ENCODE measurements at places on chromosomes 2 and 18.

DNA sequence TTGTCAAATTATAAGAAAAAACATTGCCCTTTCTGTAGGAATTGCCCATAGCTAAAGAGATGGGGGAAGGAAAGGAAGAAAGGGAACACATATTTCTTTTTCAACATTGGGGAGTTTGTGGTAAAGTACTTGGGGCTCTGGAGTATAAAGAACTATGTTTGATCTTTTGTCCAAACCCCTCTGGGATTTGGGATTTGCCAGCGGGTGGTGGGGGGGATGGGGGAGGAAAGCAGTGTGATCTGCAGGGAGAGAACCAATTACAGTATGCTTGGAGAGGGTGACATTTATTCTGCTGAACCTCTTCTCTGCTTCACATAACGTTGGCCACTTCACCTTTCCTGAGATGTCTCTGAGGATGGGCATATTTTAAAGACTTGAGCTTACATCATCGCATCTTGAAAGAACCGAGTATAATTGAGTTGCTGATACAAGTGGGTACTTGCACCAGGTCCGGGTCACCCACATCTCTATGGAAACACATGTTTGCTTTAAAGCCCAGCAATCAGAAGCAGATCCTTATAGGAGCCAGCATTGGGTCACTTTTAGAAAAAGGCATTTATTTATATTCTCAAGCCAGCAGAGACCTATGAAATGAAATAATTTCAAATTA lies 73.1 kb downstream of the SPATS2L start:
- no peak for DNase-seq

GRCh38 chr18:11408555-11409065 lies 200.8 kb upstream of the SLC35G4 start:
- no peak for DNase-seq

GRCh38 chr2:112081262-112081661 lies 26.2 kb downstream of the TMEM87B start:
- no peak for DNase-seq

GRCh38 chr2:206801418-206802189 lies 36.2 kb downstream of the FASTKD2 start:
- DNase-seq: no peak

DNA sequence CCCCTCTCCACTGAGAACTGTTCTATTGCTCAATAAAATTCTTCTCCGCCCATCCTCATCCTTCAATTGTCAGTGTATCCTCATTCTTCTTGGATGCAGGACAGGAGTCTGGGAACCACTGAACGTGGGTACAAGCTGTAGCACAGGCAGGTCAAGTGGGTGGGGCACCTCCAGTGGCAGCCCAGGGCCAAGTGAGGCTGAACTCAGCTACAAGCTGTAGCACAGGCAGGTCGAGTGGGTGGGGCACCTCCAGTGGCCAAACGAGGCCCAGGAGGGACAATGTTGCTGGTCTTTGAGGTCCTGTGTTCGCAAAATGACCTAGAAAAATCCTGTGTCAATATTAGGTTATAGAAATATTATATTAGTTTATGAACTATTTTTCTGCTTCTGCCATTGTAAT lies 352.0 kb downstream of the TMX3 start:
- DNase-seq: no peak

GRCh38 chr2:174086708-174087107 lies 121.5 kb upstream of the SP3 start:
- DNase-seq: no peak

GRCh38 chr2:190505696-190506095 lies 28.8 kb downstream of the NEMP2 start:
- DNase-seq: no peak

DNA sequence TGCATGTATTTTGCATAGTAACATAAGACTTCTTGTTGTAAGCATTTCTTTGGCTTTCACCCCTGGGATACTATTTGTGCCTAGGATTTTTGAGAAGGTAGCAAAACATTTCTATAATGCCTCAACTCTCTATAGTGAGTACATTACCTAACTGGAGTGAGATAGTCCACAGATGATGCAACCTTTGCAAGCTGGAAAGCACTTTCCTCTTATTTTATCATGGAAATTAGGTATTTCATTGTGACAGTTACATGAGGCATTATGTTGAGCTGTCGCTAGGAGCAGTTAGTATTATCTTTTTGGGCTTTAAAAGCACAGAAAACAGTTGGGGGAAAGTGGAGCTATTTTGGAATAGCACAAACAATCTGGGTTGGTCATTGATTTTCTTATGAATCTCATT lies 786.2 kb downstream of the DCC start:
- no peak for DNase-seq

DNA sequence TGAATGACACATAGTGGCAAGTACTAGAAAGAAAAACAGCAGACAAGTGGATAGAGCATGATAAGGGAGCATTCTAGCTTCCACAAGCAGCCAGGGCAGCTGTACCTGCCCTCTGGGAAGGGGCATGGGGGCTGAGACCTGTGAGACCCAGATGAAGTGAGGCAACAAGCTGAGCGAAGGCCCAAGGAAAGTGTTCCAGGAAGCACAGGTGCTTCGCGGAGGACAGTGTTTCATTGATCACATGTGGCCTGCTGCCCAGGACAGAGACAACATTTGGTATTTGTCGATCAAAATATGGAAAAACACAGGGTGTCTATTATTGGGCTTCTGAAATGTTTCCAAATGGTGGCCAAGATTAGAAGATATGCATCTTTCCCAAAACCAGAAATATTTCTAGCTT lies 149.1 kb downstream of the ZNF516 start:
- no peak for DNase-seq

DNA sequence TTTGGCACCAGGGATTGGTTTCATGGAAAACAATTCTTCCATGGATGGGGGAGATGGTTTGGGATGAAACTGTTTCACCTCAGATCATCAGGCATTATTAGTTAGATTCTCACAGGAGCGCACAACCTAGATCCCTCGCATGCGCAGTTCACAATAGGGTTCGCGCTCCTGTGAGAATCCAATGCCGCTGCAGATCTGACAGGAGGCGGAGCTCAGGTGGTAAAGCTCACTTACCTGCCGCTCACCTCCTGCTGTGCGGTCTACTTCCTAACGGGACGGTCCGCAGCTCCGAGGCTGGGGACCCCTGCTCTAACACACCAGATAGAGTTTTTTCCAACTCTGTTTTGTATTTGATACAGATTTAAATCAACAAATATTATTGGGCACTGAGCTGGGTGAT lies 286.5 kb downstream of the MTX2 start:
- DNase-seq: no peak

GRCh38 chr18:57906852-57907251 lies 103.7 kb upstream of the ATP8B1 start:
- DNase-seq: no peak

DNA sequence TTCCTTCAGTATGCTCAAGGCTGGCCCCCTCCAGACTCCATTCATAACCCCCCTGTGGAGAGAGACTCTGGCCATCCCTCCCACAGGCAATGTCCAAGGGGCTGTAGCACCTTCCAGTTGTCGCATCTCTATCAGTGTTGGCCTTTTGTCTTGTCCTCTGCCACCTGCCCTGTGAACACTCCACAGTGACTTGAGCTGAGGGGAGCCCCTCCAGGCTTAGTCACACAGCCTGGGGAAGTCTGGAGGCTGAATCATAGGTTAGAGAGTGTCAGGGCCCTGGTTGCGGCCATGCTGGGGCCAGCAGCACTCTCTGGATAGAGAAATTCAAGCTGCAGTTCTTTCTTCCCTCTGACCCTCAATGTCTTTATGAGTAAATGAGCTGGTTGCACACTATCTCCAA lies 64.7 kb downstream of the GYPC start:
- DNase-seq: no peak

DNA sequence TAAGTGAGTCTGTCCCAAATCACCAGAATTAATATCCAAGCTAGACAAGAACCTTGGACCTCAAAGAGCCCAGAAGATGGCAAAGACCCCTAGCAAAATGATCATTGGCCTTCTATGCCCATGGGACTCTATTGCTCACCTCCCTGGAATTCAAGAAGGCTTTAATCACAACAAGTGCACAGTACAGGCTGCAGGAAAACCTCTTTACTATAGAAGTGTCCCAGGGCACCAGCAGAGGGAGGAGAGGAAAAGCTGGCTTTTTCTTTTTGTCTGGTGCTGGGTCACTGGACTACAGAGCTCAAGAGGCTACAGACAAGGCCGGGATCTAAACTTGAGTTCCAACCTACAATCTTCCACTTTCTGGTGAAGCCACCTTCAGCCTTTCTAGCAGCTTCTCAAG lies 88.3 kb upstream of the PPP1CB start:
- DNase-seq: no peak

DNA sequence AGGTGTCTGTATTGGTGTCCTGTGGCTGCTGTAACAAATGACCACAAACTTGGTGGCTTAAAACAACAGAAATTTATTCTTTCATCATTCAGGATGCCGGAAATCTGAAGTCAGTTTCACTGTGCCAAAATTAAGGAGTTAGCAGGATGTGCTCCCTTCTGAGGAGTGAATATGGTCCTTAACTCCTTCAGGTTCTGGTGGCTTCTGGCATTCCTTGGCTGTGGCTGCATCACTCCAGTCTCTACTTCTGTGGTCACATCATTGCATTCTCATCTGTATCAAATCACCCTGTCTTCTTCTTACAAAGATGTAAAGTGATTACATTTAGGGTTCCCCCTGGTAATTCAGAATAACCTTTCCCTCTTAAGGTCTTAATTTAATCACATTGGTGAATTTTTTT lies 12.6 kb downstream of the GPD2 start:
- DNase-seq: no peak

GRCh38 chr2:128252501-128252900 lies 66.2 kb downstream of the HS6ST1 start:
- DNase-seq: no peak

- DNase-seq: no peak
Observed at GRCh38 chr2:173990970-173991819, 26.0 kb upstream of the SP3 start.

- no peak for DNase-seq
Observed at GRCh38 chr2:44150473-44150872, 18.2 kb upstream of the PPM1B start.

All from AG09309 (cell line).